Mucosa of descending colon (tissue), 3 donors: ENCODE measurements at places on chromosomes 1 and 21.

GRCh38 chr1:100921110-100921706, 25.3 kb downstream of the SLC30A7 start:
- DNase-seq: no peak

DNA sequence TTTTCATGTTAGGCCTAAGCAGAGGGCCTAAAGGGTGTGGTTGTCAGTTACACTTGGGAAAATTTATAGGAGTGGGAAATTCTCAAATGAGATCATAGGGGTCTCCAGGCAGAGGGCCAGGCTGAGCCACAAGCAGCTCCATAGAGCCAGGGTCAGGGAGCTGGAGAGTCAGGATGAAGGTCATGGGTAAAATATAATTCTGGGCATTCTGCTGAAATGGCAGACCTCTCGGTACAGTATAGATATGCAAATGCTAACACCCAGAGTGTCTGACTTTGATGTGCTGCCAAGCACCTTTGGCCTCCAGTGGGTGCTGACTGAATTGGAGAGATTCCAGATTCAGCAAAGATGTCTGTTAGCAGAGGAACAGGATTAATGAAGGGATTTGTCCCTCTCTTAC, 40.1 kb downstream of the DNM3 start:
- no peak for DNase-seq

DNA sequence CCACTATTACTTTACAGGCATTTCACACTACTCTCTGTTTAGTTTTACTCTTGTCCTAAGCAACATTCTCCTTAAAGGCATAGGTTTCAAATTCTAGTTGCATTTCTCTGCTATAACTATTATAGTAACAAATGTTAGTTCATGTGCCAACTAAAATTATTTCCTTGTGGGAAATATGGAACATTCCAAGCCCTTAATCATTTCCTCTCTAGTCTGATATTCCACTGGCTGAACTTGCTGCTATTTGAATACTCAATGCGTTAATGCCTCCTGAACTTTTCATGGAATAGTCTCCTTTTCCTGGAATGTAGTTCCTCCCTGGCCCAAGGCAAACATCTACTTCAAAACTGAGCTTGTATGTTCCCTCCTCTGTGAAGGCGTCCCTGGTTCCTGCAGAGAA, 19.3 kb upstream of the TBX19 start:
- DNase-seq: no peak

GRCh38 chr1:185520188-185520920, 203.3 kb upstream of the IVNS1ABP start:
- DNase-seq: no peak

- DNase-seq: no peak
Observed at GRCh38 chr21:32728456-32728839, 635 bp upstream of the SYNJ1 start.

DNA sequence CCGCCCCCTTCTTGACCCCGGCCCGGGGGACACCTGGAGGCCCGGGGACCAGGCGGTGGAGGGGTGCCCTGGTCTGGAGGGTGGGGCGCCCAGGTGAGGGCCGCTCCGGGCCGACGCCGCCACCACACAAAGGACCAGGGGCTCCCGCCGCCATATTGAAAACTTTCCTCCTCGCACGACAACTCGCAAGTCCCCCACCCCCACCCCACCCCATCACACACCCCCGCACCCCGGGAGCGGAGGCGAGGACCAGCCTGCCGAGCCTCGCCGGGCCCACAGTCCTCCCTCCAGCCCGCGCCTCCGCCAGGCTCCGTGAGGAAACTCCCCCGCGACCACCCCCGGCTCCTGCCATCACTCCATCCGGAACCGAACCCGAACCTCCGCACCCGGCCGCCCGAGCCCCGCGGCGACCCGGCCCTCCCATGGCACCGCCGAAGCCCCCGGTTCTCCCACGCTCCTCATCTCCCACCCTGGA, 733 bp downstream of the KDM5B start:
- DNase-seq: peak; percentile 40

- no peak for DNase-seq
Observed at GRCh38 chr1:160674415-160674814, 27.6 kb upstream of the SLAMF1 start.

DNA sequence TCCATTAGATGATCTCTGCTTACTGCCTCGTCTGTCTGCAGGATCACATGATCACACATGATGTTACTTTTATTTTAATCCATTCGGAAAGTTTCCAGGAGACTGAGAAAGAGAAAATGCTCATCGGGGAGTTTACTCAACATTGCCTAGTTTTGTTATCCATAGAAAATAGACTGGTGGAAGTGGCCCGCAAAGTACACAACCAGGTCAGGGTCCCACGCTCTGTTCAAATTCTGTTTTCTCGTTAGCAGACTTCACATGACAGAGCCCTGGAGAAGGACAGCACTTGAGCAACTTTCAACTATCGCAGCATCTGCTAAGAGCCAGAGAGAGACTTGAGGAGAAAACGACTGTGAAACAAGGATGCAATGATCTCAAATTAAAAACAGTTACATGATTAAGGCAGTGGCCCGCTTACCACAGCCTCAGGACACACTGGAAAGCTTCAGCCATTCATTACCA, 44.2 kb downstream of the ADAMTS1 start:
- DNase-seq: no peak

DNA sequence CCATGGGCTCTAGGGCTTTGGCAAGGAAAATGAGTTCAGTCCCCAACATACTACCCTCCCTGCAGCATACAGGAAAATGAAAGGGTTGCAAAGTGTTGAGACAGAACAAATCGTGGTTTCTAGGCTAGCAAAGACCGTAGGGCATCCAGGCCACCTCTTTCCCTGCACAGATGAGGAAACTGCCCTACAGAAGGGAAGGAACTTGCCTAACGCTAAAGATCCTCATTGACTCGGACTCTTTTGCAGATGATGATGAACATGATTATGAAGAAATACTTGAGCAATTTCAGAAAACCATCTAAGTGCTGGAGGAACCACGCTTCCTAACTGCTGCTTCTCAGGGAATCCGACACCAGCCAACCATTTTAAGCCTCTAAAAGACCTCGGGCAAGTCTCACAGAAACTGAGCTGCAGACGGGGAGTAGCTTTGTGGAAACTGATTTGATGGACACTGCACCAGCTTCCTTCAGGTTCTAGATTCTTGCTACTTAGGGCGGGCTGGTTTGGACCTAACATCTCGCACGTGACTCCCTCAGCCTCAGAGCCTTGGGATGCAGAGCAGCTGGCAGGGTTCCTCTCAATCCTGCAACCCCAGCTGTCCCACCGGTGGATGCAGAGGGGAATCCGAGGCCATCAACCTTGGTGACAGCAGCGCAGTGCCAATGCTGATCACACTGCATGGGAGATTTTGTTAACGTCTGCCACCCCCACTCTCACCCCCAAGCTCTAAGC, 13.4 kb downstream of the THEMIS2 start:
- no peak for DNase-seq

DNA sequence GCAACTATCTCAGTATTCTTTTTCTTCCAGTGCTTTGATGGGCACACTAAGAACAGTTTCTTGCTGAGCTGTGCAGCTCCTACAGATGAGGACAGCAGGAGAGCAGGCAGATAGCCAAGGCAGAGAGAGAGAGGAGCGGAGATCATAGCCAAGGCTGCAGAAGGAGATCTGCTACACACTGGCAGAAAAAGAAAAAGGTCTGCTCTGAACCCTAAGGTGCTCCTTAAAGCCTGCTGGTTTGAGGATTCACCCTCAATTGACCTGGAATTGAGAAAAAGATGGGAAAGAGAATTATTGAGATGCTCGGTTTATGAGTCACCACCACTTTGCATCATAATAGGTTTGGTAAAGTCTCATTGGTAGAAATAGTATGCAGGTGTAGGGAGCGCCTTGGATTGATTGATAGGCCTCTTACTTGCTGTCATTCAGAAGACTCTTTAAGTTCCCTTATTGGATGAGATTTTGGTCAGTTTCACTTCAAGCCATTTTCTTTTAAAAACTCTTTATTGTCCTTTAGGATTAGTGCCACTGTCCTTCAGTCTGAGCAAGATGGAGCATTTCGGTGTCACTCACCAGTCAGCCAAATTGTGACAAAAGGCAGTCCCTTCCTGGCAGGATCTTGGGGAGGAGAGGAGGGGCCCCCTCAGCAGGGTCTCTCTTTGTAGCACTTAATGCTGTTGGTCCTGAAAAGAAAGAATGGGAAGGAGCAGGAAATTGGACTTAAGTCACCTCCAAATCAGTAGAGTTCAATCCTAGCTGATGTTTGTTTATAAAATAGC, 685.0 kb downstream of the ADGRL2 start:
- DNase-seq: peak; percentile 28

- peak; percentile 44 for DNase-seq
Observed at GRCh38 chr1:16628361-16629111, 15.2 kb upstream of the NBPF1 start.

DNA sequence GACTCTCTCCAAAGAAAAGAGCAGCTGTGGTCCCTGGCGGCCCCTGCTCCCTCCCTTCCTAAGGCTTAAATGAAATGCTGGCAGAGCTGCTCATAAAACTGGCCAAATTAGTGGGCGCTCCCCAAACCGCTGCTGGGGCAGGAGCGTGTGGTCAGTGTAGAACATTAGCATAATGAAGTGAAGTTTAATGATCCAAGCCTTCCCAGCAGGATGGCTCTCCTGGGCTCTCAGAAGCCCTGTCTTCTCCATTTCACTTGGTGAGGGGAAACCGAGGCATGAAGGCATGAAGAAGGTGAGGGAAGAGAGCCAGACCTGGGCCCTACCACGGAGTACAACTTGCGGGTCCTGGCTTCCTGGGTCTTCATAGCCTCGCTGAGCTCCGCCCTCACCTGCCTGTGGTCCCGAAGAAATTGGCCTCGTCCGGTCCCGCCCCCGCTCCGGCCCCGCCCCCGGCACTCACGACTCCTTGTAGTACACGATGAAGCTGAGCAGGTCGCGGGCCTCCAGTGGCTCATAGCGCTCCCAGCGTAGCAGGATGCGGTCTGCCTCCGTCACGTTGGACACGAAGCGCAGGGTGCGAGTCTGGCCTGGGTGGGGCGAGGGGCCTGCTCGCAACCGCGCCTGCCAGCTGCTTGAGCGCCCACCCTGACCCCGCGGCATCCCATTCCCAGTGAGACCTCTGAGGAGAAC, 10.3 kb downstream of the INSRR start:
- DNase-seq: peak; percentile 77

DNA sequence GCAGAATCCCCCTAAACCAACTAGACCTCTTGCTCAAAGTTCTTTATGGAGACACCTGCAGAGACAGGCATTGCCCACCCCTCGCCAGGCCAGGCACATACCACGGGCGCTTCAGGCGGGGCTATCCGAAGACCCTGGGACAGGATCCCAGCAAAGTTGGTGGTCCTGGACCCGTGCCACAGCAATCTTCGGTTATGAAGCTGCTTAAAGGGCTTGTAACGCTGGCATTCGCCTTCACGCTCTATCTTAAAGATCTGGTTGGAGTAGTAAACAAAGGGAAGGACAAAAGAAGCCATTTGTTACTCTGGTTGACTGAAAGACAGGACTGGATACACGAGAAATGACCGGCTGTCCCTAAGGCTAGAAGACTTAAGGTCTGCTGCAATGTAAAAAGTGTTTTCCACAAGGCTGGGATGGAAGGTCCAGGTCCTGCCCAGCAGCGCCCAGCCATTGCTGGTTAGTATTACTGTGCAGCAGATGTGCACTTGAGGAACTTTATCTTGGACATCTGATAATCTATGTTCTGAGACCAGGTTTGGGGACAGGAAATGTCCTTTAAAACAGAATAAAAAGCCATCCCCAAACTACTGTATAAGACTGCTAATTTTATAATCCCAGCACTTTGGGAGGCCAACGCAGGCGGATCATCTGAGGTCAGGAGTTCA, 42.9 kb downstream of the PARP1 start:
- no peak for DNase-seq

DNA sequence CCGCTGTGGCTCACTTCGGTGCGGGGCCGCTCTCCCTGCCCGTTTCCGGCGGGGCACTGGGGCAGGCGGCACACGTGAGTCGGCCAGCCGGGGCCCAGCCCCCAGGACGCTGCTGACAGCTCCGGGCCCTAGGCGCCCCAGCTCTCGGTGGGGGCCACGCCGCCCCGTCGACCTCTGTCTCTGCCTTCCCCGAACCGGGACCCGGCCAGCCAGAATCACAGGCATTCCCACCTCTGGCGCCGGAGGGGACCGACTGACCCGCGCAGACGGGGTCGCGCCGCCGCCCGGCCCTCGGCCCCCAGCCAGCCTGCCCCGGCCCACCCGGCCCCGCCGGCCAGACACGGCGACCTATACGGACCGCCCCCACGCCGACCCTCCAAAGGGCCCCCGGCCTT, 755 bp downstream of the SCMH1 start:
- DNase-seq: peak; percentile 80

DNA sequence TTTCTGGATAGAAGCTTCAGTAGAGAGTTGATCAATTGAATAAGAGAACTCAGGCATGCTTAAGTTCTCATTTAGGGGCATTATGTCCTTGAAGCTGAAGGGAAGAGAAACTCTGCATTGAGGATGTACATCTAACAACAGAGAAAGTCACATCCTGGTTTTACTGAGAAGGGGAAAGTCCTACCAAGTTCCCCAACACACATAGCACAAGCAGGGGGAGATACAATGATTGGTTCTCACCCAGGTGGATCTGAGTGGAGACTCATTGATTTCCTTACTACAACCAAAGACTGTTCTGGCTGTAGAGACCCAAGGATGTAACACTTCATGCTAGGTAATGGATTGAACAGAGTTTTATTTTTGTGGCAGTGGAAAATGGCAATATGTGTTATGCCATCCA, 1.0 kb upstream of the KRTAP20-1 start:
- no peak for DNase-seq

DNA sequence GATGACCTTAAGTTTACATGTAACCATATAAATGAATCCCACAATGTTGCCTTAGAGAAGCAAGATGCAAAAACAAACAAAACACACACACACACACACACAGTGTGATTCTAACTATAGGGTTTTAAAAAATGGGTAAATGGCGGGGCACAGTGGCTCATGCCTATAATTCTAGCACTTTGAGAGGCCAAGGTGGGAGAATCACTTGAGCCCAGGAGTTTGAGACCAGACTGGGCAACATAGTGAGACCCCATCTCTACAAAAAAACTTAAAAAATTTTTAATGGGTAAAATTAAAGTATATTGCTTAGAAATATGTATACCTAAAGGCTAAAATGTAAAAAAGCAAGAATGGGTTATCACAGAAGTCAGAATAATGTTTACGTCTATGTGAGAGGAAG, 15.8 kb downstream of the KMO start:
- DNase-seq: no peak

- no peak for DNase-seq
Observed at GRCh38 chr1:213772128-213773063, 215.4 kb upstream of the PROX1 start.

- DNase-seq: no peak
Observed at GRCh38 chr1:15075817-15076216, 77.7 kb upstream of the TMEM51 start.

GRCh38 chr1:155925506-155925905, 8.7 kb downstream of the KHDC4 start:
- no peak for DNase-seq

- DNase-seq: no peak
Observed at GRCh38 chr21:28099001-28099705, 893.5 kb downstream of the LTN1 start.
